MM.1S (cell line): ENCODE measurements at places on chromosomes 13 and 19.

DNA sequence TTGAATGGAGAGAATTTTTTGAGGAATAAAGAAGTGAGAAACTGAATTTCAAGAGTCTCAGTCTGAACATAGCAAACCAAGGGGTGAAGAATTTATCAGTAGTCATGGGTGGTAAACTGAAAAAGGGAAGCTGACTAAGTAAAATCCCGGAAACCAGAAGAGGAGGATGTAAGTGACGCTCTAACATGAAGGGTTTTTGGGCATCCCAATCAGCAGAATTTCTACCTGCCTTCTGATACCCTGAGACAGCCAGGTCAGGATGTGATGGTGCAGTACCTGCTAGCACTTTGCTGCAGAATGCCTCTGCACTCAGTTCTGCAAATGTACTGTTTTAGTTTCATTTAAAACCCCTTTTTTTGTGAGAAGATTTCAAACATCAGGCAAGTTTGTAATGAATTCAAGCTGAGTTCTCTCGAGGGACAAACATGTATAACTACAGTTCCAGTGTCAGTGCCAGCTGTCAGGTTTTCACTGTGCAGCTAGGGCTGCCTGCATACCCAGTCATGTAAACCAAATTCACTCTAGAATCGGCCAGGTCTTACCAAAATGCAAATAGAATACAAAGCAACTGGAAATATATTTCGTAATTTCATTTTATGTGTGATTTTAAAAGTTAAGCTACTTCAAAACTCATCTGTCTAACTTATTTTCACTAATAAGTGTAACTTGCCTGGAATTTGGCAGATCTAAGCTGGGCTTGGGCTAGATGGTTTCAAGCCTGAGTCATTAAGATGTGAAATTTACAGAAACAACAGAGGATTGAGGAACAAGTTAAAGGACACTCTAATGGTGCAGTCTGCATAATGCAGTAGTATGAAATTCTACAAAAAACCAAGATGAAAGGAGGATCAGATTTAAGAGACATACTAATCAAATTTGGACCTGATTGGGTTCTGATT is 13.8 kb downstream of the METTL21C start:
- no peak for DNase-seq

DNA sequence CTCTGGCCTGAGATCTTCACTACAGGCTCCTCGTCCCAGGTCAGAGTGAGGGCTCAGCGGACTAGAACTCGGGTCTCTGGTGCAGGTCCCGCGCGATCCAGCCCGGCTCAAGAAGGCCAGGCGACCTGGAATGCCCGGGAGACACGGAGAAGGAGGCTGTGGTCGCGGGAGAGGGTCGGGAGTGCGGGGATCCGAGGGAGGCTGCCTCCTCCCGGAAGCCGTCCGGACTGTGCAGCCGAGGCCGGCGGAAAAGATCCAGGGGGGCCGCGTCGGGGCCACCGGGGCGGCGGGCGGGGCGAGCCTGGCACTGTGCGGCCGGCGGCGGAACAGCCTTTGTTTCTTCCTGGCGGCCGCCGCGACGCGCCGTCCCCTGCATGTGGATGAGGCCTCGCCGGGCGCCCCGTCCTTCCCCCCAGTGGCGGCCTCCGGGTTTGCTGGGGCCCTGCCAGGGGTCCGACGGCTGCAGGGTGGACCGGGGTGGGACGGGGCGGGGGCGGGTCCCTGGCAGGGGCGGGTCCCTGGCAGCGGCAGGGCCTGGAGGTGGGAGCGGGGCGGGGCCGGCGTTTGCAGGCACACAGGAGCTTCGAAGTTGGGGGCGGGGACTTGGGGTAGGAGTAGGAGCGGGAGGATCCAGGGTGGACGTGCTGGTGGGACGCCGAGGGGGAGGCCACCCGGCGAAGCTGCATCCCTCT is 1.0 kb upstream of the SLC7A10 start:
- DNase-seq: no peak

DNA sequence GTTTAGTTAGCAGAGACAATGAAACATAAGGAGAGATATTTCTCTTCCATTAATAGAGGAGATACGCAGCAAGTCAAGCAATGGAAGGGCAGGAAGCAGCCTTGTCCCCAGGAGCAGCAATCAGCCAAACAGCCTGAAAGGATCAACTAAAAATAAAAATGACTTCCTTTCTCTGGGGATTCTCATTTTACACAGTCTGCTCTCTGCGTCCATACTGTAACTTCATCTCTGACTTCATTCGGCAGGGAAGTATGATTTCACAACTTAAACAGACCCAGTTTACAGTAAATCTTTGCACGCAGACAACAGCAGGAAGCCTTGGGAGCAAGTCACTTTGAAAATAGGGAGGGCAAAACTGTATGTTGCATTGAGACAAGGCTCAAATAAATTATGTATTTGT is 826.7 kb downstream of the DIAPH3 start:
- no peak for DNase-seq

DNA sequence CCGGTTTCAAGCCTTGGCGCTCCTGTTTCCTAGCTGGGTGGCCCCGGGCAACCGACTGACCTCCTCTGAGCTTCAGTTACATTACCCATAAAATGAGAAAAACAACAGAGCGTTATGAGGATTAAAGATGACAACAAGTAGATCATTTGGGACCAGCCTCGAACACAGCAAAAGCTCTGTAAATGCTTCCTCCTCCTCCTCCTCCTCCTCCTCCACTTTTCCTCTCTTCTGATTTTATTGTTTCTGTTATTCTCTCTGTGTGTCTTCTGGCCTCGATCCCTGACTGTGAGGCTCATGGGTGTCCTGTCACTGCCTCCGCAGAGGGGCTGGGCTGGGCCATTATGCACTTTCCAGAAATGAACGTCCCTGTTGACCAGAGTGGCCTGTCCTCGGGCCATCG is 176.2 kb downstream of the URI1 start:
- DNase-seq: no peak

- no peak for DNase-seq
These were observed 12.7 kb downstream of the B3GNT8 start for GRCh38 chr19:41414461-41414860.

GRCh38 chr13:21130116-21130515 is 46.2 kb downstream of the SKA3 start:
- no peak for DNase-seq

GRCh38 chr13:113425941-113426590 is 27.2 kb downstream of the ADPRHL1 start:
- peak; percentile 14 for DNase-seq

- no peak for DNase-seq
These were observed 239.4 kb downstream of the TEX29 start for GRCh38 chr13:111559612-111560403.

DNA sequence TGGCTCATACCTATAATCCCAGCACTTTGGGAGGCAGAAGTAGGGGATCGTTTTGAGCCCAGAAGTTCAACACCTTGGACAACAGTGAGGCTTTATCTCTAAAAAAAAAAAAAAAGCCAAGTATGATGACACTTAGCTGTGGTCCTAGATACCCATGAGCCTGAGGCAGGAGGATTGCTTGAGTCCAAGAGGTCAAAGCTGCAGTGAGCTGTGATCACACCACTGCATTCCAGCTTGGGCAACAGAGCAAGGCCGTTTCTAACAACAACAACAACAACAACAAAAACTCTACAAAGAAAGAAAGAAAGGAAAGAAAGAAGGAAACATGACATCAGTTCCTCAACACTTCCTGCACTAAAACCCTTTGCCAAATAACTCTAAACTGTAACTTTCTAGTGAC is 265.1 kb upstream of the DACH1 start:
- DNase-seq: no peak

DNA sequence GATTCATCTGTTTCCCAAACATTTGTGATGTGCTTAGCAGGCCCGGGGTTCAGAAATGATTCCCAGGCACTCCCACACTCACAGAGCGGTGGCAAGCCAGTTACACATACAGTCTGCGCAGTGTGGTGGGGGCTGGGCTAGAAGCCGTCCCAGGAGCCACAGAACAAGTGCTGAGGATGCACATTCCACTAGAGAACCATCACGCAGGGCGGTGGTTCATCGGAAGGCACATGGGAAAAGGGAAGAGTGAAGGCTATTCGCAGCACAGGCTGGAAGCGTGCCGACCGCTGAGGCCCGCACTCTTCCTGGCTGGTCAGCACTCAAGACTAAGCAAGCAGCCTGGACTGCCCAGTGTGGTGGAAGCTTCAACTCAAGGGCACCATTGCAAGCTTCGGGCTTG is 126.3 kb upstream of the SLC7A1 start:
- no peak for DNase-seq

- DNase-seq: no peak
These were observed 35.7 kb downstream of the LACC1 start for GRCh38 chr13:43915451-43915850.

DNA sequence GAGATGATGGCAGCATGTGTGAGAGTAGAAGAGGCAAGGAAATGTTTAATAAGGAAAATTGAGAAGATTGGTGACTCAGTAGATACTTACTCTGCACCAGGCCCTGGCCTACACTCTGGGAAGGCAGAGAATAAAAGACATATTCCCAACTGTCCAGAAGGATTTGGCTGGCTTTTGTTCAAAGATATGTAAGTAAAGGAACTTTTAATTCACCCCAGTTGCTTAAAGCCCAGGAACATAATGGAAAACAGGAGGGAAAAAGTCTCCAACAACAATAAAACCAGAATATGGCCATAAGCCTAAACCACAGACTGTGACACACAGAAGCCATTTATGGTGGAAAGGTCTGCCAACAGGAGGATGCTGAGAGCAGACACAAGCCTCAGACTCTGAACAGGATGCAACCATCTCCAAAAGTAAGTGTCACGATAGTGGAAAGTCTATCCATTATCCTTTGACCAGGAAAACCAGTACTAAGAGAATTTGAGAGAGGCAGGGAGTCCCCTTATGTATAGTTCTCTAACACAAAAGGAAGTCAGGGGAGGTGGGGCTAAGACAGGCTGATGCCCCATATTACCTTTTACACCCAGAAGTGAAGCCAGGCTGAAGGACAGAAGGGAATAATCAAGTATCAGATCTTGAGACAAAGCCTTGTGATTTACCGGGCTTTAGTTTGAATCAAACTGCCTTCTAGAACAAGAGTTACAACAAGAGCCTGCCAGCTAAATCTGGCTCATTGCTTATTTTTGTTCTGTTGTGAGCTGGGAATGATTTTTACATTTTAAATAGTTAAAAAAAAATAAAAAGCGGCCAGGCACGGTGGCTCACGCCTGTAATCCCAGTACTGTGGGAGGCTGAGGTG is 169.5 kb upstream of the STARD13 start:
- no peak for DNase-seq

DNA sequence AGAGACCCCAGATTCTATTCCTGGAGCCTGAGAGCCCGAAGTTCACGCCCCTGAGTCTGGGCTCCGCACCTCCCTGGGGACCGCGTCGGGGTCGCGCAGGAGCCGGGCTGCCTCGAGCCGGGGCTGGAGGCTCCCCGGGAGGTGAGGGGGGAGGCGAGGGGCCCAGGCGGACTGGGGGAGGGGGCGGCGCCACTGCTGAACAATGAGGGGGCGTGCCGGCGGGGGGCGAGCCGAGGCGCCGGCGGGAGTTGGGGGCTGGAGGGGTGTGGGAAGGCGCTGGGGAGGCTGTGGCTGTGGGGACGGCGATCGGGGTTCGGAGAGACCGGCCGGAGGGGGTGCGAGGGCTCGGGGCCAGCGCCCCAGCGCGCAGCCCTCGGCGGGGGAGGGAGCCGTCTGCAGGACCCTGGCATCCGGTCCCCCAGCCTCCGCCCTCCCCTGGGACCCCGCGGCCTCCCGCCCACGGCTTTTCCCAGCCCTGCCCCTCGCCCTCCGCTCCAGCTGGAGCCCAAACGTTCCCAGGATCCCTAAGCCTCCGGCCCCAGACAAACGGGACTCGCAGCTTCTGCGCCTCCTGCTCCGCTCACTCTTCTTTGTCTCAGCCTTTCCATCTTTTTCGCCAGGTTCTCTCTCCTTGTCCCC is 922 bp downstream of the PLEKHG2 start:
- DNase-seq: no peak

DNA sequence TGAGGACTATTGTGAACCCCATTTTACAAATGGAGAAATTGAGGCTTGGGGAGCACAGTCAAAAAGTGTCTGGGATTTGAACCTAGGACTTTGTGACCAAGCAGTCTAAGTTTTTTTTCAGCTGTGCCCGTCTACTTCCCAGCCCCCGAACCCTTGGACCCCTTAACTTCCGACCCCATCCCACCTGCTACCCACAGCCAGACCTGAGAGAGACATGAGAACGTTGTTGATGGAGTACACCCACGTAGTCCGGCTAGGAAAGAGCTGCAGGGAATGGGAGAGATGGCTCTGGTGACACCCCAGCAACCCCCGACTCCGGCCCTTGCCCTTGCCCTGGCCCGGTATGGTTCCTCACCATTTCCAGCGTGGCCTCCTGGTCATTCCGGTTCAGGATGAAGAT is 18.0 kb downstream of the MAP4K1 start:
- DNase-seq: no peak

- peak; percentile 7 for DNase-seq
These were observed 8.9 kb downstream of the IGFL3 start for GRCh38 chr19:46115396-46116106.

- DNase-seq: peak; percentile 22
These were observed 154.2 kb upstream of the MAB21L1 start for GRCh38 chr13:35630551-35631275.

DNA sequence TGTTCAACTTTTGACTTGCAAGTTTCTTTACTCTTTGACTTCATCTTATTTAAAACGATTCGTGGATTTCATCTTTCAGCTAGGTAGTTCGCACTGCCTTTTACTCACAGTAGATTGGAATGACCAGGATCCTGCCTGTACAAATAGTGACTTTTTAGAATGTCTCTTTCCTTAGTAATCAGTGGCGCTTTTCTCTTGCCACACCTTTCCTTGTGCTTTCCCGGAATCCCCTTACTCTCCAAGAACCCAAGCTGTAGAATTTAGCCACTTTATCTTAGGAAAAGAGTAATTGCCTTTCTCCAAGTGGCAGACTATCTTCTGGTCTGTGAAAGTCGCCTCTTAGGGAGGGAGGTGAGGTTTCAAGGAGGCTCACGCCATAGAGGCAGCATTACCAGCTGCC is 123.4 kb downstream of the LMO7 start:
- DNase-seq: no peak

- DNase-seq: no peak
These were observed 34.3 kb upstream of the MEDAG start for GRCh38 chr13:30871588-30872275.

DNA sequence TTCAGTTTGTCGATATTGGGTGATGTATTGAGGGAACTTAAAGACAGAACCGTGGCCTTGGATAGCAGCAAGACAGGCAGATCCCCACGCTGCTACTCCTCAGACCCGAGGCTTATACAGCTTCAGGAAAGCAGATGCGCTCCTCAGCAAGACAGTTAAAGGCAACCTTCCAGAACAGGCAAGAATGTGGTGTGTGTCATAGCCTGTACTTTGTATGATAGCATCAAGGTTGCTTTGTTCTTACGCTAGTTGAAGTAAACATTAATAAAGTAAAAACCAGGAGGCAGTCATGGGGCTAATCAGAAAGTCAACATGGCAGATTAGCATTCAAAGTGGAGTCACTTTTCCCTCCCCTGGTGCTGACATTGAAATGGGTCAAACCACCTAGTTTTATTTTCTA is 473.2 kb downstream of the DCT start:
- no peak for DNase-seq
